ENCODE measurements at places on chromosomes 1 and 21.
A peak's percentile ranks its signal among the peaks of the same experiment; 100 is the strongest.

- DNase-seq, result no peak
Observed at GRCh38 chr21:32523463-32523862, 61.9 kb downstream of the TCP10L start.

DNA sequence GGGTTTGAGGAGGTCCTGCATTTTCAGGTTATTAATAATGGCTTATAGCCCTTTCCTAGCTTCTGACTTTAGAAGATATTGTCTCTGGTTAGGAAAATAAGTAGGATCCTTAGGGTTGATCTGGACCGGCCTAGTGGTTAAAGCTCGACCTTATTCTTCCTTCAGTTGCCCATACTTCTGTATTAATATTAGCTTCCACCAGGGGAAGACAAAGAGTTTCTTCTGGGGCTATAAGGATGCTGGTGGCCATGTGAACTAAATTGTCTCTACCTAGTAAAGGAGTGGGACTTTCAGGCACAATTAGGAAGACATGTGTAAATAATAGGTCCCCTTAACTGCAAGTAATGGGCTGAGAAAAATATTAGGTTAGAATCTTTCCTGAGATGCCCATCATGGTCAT, 20.6 kb upstream of the FCGR2A start:
- DNase-seq, result no peak

- peak; percentile 63 for DNase-seq
Observed at GRCh38 chr21:37916310-37917051, at the start of gene KCNJ6. KCNJ6 (minus strand) TSS chr21:37916457; CDS start chr21:37840682, 75,775 bp downstream.

DNA sequence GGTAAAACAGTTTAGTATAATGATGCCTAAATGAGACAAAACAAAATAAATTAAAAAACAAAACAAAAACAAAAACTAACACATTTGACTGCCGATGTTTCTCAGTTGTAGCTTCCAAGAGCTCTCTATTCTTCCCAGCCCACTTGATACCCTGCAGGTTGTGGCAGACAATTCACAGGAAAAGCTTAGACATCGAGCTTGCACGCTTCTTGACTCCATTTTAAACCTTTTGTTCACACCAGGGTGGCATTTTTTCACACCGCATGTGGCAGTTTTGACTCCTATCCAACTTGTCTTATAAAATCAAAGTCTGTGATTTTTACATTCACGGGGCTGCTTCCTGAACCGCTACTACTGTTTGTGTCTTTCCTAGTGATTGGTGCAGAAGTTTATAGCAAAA, 575.9 kb downstream of the USP25 start:
- peak; percentile 38 for DNase-seq

DNA sequence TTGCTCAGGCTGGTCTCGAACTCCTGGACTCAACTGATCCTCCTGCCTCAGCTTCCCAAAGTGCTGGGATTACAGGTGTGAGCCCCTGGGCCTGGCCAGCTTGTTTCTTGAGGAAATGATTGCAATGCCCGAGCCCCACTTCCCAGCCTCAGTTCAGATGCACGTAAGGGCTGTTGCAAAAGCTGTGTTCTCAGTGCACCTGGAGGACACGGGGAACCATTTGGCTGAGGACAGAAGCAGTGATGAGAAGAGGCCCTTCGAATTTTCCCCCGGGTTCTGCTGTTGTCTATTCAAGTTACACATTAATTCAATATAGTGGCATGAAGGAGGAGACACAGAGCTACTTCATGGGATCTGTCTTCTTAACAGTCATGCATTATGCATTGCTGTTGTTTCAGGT, 78.8 kb upstream of the WDR26 start:
- no peak for DNase-seq

DNA sequence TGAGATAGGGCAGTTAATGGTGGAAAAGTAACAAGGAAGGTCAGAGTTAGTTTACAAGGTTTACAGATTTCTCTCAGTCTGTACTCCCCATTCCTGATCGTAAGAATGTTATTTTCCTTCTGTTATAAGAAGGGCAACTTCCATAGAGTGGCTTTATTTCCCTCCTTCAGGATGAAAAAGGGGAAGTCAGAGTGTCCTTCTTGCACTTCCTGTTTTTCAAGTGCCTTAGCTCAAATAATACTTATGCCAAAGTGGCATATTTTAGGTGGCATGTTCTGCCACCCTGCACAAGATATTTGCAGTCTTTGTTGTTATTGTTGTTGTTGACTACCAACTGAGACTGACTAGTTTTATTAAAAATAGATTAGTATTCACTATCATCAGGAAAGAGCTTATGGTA, 730.7 kb upstream of the ADGRL4 start:
- DNase-seq, result no peak

Data from fibroblast of skin of scalp (primary cell).